ENCODE measurements at places on chromosomes 3 and 15.

DNA sequence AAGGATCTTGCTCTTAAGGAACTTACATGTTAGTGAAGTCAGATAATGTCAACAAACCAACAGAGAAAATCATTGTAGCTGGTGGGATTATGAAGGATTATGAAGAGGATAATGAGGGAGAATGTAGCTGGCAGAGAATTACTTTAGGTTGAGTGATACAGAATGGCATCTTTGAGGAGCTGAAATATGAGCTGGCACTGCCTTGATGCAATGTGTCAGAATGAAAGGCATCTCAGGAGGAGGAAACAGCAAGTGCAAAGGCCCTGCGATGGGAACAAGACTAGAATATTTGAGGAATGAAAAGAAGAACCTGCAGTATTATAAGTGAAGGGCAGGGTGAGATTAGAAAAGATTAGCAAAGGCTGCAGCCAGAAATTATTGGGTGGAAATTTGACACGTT lies 237.2 kb upstream of the ADAMTS9 start:
- no peak for DNase-seq

- no peak for DNase-seq
These were observed 237.7 kb upstream of the ST8SIA2 start for GRCh38 chr15:92155934-92156333.

DNA sequence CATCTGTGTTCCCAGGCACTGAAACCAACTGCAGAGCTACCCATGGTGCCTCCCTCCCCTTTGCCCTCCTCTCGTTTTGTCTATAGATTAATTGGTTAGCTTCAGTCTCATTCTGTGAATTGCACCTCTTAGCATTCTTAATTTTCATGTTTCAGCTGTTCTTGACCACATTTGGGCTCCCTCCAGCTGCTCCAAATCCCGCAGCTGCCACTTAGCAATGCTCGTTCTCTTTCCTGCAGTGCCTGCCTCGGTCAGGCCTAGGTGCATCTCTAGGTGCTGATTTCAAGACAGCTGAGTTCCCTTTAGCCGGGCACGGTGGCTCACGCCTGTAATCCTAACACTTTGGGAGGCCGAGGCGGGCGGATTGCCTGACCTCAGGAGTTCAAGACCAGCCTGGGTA lies 47.0 kb upstream of the SMAD3 start:
- DNase-seq, result no peak

GRCh38 chr3:18044971-18045880 lies 302.8 kb upstream of the TBC1D5 start:
- no peak for DNase-seq

DNA sequence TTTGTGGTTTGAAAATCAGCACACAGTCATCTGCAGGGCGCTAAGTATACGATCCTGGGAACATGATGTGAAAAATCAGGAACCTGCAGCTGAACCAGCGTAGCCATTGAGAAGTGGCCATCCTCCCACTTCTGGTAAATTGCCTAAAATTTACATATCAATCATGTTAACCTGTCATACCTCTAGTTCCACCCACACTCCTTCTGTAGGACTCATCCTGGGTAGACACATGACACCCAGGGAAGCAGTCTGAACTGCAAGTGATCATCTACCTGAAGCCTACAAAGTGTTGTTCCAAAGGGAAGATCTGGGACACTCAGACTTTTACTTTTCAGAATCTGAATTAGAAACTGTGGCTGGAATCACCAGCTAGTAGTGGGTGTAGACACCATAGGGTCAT lies 5.5 kb upstream of the PSMD6 start:
- no peak for DNase-seq

DNA sequence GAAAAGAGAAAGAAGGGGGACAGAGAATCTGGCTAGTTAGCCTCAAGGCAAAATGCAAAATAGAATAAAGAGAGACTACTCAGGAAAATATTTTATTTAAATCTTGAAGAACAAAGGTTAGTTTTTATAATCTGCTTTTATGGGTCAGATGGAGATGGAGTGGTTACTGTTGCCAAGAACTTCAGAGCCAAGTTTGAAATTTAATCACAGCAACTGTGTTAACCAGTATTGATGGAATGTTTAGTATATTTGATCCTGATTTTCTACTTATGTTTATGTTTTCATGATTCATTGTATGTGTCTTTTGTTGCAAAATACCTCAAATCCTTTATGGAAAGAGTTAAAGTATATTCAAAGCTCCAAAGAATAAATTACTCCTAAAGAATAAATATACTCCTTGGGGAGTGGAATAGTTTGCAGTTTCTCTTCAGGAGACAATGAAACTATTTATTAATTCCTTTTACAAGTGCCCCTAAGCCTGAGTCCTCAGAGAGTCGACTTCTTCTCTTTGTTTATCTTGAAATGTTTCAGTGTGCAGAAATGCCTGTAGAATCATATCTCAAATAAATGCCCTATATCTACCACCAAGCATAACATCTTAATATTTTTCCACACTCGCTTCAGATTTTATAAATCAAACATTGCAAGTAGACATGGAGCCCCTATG lies 60.9 kb upstream of the THSD4 start:
- no peak for DNase-seq

DNA sequence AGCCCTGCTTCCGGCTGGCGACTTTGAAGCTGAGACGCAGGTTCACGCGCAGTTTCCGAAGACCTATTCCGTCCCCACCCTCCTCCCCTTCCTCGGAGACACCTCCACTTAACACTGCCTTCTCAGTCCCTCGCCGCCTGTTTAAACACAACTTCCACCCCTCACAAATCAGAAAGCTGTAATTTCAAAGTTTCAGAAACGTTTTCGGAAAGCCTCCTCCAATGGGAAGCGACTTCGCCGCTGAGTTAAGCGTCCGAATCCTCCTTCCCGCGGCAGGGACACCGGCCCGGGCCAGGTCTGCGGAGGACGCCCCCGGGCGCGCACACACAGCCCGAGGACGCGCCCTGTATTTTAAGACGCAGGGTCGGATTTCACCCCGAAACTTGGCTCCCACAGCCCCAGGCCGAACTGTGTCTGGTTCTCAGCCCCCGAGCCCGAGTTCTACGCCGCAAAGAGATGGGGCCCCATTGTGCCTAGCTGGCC lies 559 bp upstream of the LRRN1 start:
- DNase-seq, result peak; percentile 39

GRCh38 chr3:129295286-129295685 lies 16.6 kb downstream of the HMCES start:
- DNase-seq, result no peak

DNA sequence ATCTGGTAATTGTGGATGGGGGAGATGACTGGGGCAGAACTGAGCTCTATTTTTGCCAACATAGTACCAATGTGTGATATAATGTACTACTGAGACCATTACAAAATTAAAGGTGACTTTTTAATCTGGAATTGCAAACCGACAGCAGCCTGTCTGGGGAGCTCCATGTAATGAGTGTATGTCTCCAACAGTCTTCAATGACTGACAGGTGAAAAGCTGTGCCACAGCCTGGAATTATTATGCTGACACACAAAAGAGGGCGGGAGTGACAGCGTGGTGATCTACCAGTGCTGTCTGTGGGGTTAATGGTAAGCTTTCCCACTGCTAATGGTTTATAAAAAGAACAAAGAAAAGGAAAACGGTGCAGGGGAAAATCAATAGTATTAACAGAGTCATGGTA lies 143.4 kb downstream of the CLSTN2 start:
- no peak for DNase-seq

DNA sequence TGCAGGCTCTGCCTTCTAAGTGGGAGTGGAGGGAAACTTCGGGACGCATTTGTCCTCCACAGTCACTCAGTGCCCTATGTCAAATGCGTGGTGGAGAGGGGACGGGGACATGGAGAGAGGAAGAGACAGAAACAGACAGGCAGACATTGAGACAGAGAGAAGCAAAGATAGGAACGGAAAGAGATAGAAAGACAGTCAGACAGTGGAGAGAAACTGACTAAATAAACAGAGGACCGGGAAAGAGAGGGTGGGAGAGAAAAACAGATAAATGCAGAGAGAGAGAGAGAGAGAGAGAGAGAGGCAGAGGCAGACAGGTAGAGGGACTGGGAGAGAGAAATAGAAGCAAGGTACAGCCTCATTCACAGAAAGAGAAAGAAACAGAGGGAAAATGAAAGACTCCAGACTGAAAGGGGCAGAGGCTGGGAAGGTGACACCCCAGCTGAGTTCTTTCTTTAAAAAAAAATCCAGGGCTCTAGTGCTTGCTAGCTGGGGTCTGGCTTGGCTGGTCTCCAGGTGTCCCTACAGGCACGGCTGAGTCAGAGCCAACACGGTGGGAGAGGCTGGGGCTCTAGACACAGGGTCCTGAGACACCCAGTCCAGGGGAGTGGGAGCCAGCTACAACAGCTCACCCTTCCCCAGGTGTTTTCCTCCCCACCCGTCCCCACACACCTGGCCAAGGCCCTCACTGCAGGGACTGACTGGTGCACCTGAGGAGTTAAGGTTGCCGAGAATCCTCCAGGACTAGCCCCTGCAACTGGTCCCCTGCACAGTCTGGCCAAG lies 506.1 kb upstream of the PROK2 start:
- DNase-seq, result no peak

DNA sequence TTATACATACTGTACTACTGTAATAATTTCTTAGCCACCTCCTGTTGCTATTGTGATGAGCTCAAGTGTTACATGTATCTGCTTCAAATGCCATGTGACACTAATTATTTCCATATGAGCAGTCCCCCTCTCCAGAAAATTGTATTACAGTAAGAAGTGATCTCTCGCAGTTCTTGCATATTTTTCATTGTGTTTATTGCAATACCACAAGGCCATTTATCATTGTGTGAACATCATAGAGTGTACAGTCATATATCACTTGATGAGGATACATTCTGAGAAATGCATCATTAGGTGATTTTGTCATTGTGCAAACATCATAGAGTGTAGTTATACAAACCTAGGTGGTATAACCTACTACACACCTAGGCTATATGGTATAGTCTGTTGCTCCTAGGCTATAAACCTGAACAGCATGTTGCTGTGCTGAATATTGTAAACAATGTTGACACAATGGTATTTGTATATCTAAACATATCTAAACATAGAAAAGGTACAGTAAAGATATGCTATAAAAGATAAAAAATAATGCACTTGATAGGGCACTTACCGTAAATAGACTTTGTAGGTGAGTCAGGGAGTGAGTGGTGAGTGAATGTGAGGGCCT lies 189.6 kb upstream of the MLF1 start:
- no peak for DNase-seq

DNA sequence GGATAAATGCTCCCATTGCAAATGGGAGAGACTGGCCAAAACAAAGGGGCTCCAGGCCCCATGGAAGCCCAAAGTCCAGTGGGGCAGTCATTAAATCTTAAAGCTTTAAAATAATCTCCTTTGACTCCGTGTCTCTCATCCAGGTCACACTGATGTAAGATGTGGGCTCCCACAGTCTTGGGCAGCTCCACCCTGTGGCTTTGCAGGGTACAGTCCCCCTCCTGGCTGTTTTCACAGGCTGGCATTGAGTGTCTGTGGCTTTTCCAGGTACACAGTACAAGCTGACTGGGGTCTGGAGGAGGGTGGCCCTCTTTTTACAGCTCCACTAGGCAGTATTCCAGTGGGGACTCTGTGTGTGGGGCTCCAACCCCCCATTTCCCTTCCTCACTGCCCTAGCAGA lies 45.9 kb downstream of the NIPA2 start:
- no peak for DNase-seq

GRCh38 chr3:9422712-9423424 lies 25.5 kb downstream of the SETD5 start:
- no peak for DNase-seq

DNA sequence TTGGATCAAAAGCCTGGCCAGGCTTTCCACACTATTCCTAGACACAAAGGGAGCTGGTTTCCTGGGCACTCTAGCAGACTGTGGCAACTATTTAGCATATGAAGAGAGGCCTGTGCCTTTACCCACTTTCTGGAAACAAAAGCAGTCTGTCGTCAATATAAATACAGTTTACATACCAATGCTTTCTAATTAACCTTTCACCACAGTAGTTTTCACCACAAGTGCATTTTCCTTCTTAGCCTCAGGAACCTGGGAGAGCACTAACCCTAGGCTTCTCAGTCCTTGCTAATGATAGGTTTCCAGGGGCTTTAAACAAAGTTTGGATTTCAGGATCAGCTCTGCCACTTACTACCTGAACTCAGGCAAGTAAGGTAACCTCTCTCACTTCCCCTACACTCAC lies 499.1 kb downstream of the MAGI1 start:
- DNase-seq, result no peak

- DNase-seq, result peak; percentile 72
These were observed 10.1 kb downstream of the SCN10A start for GRCh38 chr3:38805765-38806386.

- DNase-seq, result peak; percentile 73
These were observed 66.1 kb downstream of the SLC30A4 start for GRCh38 chr15:45456212-45457106.

GRCh38 chr3:42505849-42506410 lies 3.5 kb downstream of the VIPR1 start:
- DNase-seq, result no peak

GRCh38 chr15:20407553-20407952 lies 134.0 kb downstream of the GOLGA6L6 start:
- DNase-seq, result no peak

DNA sequence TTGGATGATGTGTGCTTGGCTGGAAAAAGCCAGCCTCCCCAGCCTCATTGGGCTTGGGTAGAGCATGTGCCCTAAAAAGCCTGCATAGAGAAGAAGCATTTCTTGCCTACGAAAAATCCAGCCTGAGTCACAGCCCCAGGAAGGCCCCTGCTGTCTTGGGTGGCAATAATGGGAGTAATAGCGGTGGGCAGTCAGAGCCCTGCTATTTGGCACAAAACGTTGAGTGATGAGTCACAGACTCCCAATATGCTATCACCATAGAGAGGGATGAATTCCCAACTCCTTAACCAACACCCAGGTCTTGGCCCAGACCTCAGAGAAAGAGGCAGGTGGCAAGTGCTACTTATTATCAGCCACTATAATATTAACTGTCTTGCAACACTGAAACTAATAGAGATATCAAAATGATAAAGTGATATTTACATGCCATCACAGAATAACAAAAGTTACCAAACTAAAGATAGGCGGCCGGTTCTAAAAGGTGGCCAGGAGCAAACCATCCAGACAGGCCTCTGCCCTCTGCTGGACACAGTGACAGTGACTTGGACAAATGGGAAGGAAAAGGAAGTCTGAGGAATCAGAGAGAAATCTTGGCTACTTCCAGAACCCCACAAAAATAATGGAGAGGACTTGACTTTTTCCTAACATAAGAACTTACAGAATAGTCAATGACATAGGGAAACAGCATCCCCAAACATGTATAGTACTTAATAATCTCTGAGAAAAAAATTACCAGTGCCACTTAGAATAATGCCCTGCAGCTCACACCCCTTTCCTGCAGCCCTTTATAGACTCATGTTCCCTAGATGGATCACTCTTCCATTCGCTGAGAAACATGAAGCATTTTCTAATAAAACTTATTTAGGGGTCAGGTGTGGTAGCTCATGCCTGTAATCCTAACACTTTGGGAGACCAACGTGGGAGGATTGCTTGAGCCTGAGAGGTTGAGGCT lies 51.9 kb upstream of the MUC13 start:
- DNase-seq, result no peak

- DNase-seq, result no peak
These were observed 15.9 kb upstream of the ABHD2 start for GRCh38 chr15:89072277-89072869.
